ENCODE measurements at places on chromosomes 12 and 14. TPM values are rescaled to one million over a fixed set of nuclear protein-coding genes. Genes with fewer than 3 reads are reported as not detected.

DNA sequence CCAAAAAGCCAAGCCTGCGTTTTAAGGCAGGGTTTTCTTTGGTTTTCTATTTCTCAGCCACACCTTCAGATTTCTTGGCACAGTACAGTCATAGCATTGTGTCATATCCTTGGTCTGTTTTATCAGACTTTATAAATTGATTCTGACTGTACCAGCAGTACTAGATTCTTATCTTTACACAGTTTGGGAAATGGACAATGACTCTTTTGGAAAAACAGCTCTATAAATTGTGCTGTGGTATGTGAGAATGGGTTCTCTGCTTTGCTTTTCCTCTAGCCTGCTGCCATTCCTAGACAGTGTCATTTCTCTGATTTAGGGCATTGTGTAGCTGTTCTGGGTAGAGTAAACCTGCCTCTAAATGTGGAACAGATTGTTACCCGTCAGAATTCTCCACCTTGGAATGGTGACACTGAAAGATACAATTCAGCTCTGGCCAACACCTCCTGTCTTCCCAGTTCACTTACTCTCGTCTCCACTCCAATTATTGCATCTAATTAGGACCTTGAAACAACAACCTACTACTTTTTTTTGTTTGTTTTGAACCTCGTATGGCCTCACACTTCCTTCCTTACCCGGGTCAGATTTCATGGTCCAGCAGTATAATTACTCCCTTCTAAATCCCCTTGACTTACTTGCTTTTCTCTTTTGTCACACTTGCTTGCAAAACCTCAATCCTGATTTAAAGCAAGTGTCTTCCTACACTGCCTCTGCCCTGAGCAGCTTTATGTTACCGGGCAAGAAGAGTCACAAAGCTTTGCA is 226.3 kb downstream of the ERC1 start:
- DNase-seq: peak; percentile 87

EEA1 gene
- total RNA-seq: 7.6 TPM

DNA sequence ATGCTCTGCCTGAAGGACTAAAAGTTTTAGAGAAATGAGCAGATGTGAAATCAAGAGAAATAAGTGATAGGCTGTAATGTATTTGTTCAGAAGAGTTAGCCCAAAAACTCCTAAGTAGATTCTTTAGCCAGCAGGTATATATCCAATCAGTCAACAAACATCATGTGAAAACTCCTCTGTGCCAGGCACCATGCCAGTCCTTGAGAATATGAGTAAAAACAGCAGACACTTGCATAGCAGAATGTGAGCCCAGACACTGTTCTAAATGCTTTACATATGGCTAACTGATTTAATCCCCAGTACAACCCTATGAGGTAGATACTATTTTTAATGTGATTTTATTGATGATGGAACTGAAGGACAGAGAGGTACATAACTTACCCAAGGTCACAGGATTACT is 329.8 kb downstream of the PAWR start:
- peak; percentile 72 for DNase-seq

DNA sequence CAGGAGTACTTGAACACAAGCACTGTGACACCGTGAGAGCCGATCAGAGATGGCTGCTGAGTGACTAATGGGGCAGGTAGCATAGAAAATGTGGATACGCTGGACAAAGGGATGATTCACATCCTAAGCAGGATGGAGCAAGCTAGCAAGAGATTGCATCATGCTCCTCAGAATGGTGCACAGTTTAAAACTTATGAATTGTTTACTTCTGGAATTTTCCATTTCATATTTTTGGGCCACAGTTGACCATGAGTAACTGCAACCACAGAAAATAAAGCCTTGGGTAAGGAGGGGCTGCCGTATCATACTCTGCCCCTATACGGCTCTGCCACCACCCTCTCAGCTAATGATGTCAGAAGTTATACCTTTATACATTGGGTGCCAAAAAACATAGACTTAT is 23.3 kb upstream of the MARK3 start:
- no peak for DNase-seq

CLEC9A gene
- not detected for total RNA-seq

OR6C2 gene
- not detected for total RNA-seq

SLC5A8 gene
- total RNA-seq: not detected

DNA sequence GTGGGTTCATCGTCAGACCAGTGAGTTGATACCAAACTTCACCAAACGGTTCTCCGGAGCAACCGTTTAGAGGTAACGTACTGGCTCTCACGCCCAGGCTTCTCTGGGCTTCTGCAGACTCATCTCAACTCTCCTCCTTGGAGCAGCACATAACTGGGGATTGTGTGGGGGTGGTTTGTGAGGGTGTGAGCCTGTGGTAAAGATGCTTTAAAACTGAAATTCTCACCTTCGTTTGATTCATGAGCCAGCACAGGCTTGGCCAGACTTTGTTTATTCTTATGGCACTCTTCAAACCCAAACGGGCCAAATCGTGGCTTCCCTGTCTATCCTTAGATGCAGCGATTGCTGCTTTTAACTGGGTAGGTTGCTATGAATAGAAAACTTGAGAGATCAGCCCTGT is 121.3 kb downstream of the SAMD4A start:
- DNase-seq: no peak

DNA sequence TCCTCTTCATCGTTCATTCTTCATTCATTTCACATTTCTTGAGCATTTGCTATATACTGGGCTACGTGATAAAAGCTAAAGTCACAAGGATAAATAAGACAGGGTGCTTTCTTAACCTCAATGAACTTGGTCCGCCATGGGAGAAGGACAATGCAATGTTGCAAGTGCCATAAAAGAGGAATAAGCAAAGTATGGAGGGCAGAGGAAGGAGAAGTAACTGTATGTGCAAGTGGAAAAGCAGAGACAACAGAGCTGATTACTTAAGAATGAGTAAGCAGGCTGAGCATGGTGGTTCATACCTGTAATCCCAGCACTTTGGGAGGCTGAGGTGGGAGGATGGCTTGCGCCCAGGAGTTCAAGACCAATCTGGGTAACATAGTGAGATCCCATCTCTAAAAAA is 14.4 kb downstream of the AREL1 start:
- no peak for DNase-seq

FAM222A gene
- total RNA-seq: 9.0 TPM

DNA sequence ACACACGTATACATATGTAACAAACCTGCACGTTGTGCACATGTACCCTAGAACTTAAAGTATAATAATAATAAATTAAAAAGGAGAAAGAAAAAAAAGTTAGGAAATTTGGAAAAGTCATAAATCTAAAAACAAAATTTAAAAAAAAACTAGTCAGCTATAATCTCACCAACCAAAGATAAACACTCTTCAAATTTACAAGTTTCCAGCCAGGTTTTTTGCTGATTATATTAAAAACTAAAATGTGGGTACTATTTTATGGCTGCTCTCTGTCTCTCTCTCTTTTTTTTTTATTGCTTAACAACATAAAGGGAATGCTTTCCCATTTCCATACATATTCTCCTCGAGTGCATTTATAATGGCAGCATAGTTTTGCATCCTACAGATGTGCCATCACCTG is 25.0 kb upstream of the RNASE3 start:
- DNase-seq: no peak

GRCh38 chr12:112869778-112870177 is 37.0 kb upstream of the OAS1 start:
- DNase-seq: peak; percentile 47

- DNase-seq: no peak
These were observed 104.2 kb upstream of the AMN1 start for GRCh38 chr12:31832740-31833729.

GRCh38 chr14:23296012-23296777 is 6.5 kb downstream of the PPP1R3E start:
- no peak for DNase-seq

- DNase-seq: peak; percentile 43
These were observed 3.3 kb downstream of the NYNRIN start for GRCh38 chr14:24401810-24402702.

MORN3 gene
- total RNA-seq: 0.41 TPM

DNA sequence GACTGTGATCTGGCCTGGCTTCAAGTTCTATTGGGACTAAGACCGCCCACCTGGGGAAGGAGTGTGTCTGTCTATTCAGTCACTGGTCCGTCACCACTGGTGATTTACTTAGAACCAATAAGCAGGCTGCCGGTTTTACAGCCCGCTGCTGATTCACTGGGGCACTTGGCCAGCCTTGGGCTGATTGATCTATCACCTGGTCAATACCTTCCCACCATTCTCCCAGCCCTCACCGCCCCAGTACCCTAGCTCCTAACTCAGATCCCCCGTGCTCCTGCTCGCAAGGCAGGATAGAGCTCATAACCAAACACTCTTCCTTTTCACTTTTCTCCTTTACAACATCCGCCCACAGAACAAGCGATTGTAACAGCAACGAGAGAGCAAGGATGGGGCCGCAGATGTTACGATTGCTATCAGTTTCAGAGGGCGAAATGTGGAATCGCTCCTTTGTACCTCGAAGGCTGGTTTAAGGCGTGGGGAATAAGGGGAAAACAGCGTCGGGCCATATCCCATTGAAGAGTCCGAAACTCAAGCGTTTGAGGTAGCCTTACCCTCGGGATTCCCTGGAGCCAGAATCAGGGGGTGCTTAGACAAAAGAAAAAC is 672 bp downstream of the RDH11 start:
- peak; percentile 76 for DNase-seq

- no peak for DNase-seq
These were observed 274.3 kb downstream of the RPL10L start for GRCh38 chr14:46377305-46377704.

DNA sequence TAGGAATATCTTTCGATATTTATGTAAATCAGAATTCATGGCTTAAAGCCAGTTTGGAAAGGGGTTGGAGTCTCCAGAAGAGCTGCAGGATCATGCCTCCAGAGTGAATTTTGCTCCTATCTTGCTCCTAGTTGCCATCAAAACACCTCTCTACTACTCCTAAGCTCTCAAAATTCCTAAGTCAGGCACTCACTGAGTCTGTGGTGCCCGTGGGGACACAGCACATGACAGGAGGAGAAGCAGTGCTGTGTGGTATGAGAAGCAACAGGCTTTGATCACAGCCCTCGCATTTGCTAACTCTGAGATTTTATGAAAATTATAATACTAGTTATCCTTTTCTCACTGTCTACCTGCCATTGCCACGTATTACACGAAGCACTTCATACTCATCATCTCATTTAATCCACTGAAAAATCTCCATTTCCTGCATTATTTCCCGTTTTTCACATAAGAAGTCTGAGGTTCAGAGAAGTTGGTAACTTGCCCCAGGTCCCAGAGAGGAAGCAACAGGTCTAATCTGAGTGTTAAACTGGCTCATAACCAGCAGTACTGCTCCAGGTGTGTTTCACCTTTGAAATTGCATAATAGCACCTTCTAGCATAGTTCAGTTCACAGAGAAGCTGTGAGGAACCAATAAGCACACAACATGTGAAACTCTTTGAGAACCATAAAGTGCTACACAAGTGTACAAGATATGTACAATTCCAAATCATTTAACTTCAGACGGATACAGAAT is 33.1 kb upstream of the SLC35F4 start:
- no peak for DNase-seq

C12orf60 gene
- total RNA-seq: 2.6 TPM

Data from G401 (cell line).